AG20443 (cell line): ENCODE measurements at places on chromosomes 11 and 22.

GRCh38 chr22:33917744-33918406, 2.4 kb downstream of the LARGE1 start:
- DNase-seq, result peak; percentile 21

DNA sequence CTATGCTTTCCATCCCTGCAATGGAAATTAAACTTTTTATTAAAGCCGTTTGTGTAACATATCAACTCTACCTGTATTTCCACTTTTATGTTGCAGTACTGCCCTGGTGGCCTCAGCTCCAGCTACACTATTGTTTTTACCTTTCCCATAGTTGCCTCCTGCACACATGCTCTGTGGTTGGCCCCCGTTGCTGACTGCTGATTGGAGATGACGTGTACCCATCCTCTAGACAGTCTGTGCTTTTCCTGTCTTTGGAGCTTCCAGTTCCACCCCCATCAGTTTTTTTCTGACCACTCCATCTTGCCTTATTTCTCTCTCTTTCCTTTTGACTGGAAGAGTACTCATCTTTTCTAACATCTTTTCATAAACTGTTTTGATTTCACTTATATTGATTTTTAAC, 123.8 kb downstream of the TEAD1 start:
- DNase-seq, result no peak

DNA sequence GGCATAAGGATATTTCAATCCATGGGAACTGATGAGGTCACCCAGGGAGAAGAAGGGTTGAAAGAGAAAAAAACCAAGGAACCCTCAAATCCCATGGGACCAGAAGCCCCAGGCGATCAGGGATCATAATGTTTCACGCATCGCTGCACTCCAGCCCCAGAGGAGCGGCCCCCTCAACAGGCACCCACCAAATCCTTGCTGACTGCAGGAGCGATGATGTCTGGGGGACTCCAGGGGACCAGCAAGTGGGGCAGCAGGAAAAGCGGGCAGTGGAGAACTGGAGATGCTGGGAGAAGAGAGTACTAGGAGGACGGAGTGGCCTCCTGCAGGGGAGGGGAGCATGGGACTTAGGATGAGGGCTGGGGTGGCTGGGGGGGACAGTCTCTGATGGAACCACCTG, 47.7 kb upstream of the LINC01488 start:
- DNase-seq, result no peak

- no peak for DNase-seq
Measured at GRCh38 chr11:32426192-32426591, 9.1 kb downstream of the WT1 start.

DNA sequence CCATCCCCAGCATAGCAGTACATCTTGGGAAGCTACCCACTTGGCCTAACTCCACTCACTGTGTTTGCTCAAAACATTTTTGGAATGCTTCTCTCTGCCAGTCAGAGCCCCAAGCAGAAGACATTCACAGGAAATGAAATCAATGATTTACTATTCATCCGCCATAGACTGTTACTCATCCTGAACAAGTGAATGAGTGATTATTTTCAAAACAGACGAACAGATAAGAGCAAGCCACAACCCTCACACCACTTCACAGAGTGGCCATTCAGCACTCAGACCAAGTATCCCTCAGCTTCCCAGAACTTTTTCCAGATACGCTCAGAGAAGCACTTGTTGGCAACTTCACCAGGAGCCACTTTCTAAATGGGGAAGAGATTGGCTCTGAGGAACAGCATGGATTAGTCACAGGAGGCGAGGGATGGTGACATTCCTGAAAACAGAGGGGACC, 13.0 kb upstream of the UBASH3B start:
- DNase-seq, result peak; percentile 79

- DNase-seq, result no peak
Measured at GRCh38 chr11:92782806-92783205, 186.6 kb upstream of the MTNR1B start.
